ENCODE measurements at places on chromosomes 1 and 21.

DNA sequence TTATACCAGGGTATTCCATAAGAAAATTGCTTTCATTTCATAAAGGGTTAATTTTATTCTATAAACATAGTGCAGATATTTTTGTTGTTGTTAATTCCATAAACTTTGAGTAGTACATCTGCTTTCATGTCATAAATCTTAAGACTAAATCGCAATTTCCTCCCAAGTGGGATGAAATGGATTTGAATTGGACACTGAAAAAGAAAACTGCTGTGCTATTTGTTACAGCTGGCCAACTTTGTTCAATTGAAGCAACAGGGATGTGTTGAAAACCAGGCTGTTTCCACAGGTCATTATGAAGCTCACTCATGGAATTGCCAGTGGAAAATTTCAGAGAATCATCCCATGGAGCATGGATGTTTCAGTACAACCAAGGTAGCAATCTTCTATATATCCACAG is 252.5 kb upstream of the RGS18 start:
- no peak for DNase-seq

DNA sequence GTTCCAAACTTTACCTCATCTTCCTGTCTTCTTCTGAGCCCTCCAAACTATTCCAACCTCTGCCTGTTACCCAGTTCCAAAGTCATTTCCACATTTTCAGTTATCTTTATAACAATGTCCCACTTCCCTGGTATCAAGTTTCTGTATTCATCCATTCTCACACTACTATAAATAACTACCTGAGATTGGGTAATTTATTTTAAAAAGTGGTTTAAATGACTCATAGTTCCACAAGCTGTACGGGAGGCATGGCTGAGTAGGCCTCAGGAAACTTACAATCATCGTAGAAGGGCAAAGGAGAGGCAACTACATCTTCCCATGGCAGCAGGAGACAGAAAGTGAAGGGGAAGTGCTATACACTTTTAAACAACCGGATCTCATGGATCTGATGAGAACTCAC is 428.5 kb upstream of the RGS18 start:
- no peak for DNase-seq

DNA sequence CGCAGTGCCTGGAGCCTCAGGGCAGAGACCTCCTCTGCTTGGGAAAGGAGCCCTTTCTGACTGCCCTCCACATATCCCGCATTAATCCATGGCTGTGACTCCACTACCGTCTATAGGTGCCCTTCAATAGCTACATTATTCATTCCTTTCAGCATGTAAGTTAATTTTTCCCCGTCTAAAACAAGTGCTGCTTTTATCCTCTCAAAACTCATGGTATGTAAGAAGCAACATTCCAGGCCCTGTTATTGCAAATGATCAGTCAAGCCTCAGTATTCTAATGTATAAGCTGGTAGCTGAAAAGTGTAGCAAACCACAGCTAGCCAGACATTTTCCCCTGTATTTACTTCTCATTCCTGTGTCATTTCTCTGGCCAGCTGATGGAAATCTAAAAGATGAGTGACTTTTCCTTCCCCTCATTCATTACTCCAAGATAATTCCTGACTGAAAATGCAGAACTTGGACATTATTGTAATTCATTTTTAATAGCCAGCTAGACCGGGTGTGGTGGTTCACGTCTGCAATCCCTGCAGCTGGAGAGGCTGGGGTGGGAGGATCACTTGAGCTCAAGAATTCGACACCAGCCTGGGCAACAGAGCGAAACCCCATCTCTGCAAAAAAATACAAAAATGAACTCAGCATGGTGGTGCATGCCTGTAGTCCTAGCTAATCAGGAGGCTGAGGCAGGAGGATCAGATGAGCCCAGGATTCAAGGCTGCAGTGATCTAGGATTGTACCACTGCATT is 88.5 kb upstream of the SOD1 start:
- DNase-seq: no peak

DNA sequence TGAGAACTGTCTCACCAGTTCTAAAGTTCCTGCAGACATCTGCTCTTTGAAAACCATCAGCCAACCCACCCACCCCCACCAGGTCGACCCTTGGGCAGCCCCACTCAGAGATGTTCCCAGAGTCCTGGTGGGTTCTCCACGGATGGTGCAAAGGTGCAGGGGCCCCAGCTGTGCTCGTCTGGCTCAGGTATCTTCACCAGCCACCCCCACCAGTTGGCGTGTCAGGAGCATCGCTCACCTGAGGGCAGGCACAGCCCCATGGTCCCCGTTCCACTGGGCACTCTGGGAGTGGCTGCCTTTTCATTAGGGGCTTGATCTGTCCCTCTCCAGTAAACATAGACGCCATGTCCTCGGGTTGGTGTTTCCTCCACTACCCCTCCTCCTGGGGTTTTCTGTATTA is 70.5 kb downstream of the UMODL1 start:
- no peak for DNase-seq

- DNase-seq: no peak
Measured at GRCh38 chr21:42561762-42562650, 48.4 kb downstream of the SLC37A1 start.

DNA sequence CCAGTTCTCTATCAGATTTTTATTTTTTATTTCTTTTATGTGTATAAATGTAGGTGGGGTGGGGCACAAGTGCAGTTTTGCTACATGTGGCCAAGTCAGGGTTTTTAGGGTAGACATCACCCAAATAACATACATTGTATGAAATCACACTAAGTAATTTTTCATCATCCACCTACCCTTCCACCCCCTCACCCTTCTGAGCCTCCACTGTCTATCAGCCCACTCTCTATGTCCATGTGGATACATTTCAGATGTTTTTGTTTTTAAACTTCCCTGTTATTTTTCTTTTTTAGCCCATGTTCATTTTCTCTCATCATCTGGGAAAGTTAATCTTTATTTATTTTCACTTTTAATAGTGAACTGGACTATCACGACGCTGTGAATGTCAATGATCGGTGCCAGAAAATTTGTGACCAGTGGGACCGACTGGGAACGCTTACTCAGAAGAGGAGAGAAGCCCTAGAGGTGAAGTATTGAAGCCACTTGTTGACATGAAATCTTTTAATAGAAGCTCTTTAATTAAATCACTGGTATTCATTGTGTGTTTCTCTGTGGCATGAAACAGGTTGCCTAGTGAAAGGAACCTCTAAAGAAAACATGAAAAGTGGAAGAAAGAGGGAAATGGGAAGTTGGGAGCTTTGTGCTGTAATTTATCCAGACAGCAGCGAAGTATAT is 47.6 kb upstream of the MTR start:
- DNase-seq: no peak

- no peak for DNase-seq
Measured at GRCh38 chr1:57600424-57600823, 176.6 kb upstream of the DAB1 start.

DNA sequence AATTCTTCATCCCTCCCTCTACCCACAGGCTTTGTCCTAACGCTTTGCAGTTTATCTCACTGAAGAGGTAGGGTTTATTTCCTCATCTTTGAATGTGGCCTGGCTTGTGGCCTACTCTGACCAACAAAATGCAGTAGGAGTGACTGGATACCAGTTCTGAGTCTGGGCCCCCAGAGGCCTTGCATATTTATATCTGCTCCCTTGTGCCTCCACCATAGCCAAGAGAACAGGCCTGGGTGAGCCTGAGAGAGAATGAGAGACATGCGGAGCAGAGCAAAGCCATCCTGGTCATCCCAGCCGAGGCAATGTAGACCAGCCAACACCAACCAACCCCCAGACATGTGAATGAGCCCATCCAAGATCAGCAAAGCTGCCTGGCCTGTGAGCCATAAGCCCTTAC is 30.3 kb downstream of the SMIM12 start:
- DNase-seq: no peak

DNA sequence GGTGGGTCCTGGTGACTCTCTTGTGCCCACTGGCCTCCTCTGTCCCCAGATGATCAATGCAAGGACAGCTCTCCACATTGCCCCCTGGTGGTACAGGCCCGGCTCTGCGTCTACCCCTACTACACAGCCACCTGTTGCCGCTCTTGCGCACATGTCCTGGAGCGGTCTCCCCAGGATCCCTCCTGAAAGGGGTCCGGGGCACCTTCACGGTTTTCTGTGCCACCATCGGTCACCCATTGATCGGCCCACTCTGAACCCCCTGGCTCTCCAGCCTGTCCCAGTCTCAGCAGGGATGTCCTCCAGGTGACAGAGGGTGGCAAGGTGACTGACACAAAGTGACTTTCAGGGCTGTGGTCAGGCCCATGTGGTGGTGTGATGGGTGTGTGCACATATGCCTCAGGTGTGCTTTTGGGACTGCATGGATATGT is 10.8 kb downstream of the ADAMTSL4 start:
- DNase-seq: peak; percentile 54

DNA sequence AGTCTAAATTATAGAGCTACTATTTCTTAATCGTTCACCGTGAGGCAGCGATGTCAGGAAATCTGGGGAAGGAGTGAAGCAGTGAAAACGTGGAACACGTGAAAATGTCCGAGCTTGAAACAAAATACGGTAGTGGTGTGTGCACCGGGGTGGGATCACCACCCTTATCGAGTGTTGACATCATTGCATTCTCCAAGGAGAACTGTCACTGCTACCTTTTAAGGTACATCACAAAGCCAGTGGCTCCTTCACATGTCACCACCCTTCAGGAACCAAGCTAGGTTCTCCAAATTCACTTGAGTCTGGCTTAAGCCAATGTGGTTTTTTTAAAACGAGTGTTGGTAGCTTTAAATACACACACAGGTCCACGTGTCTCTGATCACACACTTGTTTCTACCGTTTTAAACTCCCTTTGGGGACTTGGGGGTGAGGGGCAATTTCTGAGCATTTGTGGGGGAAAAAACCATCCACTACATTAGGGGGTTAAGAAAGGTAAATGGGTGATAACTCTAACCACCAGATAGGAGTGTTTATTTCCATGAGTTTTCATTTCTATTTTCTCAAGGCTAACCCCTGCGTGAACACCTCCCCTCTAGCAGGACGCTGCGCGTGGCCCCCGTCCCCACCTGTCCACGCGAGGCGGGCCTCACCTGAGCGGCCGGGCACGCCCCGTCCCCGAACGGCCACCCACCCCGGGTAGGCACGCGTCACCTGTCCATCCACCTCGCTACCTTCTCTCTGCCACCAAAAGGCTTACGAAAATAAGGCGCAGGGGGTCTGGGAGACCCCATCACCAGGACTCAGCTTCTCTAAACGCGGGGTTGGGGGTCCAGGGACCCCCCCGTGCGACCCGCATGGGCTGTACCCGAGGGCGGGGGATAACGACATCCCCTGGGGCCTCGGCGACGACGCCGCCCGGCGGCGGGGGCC is 978 bp downstream of the PRDM15 start:
- DNase-seq: peak; percentile 29

DNA sequence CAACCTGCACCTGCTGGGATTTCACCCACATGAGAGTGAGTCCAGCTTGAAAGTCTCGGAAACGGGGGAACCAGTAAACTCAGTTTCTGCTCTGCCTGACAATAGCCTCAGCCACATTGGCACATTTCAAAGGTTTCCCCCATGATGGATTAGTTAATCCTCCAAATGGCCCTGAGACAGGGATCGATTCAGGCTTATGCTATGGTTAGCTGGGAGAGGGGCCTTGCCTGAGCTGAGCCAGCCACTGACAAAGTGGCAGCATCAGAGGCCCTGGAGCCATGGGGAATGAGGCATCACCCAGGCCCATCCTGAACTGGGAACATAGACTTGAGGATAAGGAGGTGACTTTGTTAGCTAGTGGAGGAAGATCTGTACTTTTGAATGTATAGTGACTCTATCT is 2.9 kb upstream of the CLSTN1 start:
- DNase-seq: no peak

GRCh38 chr1:247647864-247648263 is 31.7 kb downstream of the OR13G1 start:
- peak; percentile 18 for DNase-seq
